Heart left ventricle (tissue), 16 donors: ENCODE measurements at places on chromosomes 11 and 22. TPM values are rescaled to one million over a fixed set of nuclear protein-coding genes. Genes with fewer than 3 reads are reported as not detected.

The CDON gene
- total RNA-seq = 6.2 TPM

- DNase-seq = no peak
These were observed 150.6 kb downstream of the GRIK4 start for GRCh38 chr11:120662071-120662676.

DNA sequence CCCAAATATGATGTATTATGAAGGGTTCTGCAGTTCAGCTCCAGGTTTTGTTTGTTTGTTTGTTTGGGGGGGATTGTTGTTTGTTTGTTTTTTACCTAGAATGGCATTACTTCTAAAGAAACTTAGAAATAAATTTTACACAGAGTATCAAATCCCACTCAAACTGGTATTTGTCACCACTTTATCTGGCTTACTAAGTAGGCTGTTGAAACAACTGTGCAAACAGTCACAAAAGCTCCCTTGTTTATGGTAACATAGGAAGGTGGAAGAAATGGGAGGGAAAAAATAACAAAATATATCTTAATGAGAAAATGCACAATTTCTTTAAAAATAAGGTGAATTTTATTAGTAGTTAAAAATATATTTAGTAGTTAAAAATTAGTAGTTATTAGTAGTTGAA is 108.3 kb upstream of the ANO5 start:
- no peak for DNase-seq

DNA sequence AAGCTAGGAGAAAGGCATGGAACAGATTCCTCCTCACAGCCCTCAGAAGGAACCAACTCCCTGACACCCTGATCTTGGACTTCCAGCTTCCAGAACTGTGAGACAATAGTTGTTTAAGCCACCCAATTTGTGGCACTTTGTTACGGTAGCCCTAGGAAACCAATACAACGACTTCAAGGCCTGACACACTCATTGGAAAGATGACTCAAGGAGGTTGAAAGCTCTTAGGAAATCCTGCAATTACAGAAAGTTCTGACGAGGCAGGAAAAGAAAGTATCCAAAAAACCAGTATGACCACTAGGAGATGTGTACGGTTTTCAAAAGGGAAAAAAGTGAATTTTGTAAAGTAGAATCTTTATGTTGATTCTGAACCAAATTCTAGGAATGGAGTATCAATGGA is 161.4 kb downstream of the SWAP70 start:
- no peak for DNase-seq

- DNase-seq = no peak
These were observed 596.7 kb downstream of the JRKL start for GRCh38 chr11:96986516-96986915.
